ENCODE measurements at places on chromosomes 5 and 9. TPM values are rescaled to one million over a fixed set of nuclear protein-coding genes. Genes with fewer than 3 reads are reported as not detected.
A peak's percentile ranks its signal among the peaks of the same experiment; 100 is the strongest.

DNA sequence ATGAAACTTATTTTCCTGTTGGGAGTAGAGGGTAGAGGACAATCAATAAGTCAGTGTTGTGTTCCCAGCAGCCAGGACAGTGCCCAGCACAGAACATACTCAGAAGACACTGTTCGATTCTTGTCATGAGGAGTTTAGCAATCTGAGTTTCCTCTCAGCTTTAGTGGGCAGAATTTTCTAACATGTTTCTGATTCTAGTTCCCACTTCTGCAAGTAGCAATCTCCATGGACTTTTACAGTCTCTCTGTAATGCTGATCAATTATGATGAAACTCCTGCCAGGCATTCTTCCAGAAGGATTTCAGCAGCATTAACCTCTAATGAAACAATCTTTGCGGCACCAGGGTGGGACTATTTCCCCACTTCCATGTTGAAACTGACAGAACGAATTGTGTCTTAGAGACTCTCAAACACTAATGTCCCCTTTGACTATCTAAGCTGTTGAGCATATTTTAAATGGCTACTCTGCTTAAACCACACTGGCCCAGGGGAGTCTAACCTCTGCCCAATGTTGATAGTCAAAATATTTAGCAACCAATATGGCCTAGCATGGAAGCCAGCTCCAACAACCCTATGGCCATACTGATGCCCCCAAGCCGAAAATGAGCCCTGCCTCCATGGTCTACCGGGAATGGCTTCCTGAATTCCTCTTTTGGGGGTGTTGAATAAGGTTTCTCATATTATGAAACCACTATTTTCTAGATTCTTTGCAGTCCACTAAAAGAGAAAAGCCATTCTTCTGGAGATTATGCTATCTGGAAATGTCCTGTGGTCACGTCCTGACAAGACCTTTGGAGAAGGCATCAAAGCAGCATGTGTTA, 484.3 kb downstream of the BNC2 start:
- H3K27me3 ChIP-seq = no peaks in the 10 kb centered on the region
- H3K4me1 ChIP-seq = no peaks in the 10 kb centered on the region
- H3K36me3 ChIP-seq = no peaks in the 10 kb centered on the region
- H3K4me3 ChIP-seq = no peak overlapping the region

DNA sequence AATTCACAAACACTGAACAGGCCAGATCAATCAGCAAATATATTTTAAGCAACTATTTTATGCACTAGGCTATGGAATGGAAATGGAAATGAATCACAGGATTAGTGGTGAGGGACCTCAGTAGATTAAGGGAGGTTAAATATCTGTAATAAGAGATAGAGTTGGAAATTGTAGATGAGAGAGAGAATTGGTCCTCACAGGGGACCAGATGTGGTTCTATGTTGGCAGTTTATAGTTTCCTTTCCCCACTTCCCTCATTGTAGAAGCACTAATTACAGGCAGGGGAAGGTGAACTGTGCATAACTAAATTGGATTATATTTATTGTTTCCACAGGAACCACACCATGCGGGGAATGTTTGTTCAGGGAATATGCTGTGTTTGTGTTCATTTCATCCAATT, 496.2 kb downstream of the ARHGEF28 start:
- DNase-seq = no peak
- H3K4me3 ChIP-seq = no peak overlapping the region
- no peaks in the 10 kb centered on the region for H3K4me1 ChIP-seq
- no peaks in the 10 kb centered on the region for H3K36me3 ChIP-seq

DNA sequence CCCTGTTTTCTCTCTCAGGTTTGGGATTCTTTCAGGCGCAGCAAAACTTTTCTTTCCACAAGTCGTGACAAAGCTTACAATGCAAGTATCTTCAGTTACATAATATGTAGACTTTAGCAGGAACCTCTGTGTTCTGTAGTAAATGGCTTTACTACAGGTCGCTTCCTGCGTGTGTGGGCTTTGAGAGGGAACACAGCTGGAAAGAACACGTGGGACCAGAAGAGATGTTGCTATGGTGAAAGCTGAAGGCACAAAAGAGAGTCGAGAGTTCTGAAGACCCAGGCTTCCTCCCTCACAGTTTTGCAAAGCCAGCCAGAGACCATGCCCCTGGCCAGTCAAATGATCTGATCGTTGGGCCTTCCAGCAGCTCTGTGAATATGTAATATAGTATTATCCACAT, 4.0 kb downstream of the ANKRD55 start:
- H3K4me1 ChIP-seq = no peaks in the 10 kb centered on the region
- no peaks in the 10 kb centered on the region for H3K36me3 ChIP-seq
- no peaks in the 10 kb centered on the region for H3K27me3 ChIP-seq

DNA sequence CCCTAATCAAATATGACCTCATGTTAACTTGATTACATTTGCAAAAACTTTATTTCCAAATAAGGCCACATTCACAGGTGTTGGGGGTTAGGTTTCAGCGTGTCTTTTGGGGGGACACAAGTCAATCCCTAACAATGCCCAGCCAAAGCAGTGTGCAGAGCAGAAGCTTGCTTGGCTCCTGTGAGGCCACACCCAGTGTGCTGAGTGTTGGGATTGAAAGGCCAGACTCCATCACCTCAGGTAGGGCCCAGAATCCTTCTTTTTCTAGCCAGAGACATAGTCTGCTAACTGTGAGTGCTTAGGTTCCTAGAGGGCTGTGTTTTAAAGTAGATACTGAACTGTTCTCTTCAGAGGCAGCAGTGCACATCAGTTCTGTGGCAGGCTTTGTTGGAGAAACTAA, 27.9 kb downstream of the KDM4C start:
- H3K4me1 ChIP-seq = peaks cover 24% of the 10 kb centered on the region
- H3K36me3 ChIP-seq = no peaks in the 10 kb centered on the region
- no peak overlapping the region for H3K4me3 ChIP-seq
- DNase-seq = peak; percentile 15

GRCh38 chr5:124481419-124481818, 265.0 kb downstream of the ZNF608 start:
- no peaks in the 10 kb centered on the region for H3K27me3 ChIP-seq
- no peaks in the 10 kb centered on the region for H3K36me3 ChIP-seq
- no peak for DNase-seq
- H3K27ac ChIP-seq = no peak overlapping the region
- H3K4me3 ChIP-seq = no peak overlapping the region

DNA sequence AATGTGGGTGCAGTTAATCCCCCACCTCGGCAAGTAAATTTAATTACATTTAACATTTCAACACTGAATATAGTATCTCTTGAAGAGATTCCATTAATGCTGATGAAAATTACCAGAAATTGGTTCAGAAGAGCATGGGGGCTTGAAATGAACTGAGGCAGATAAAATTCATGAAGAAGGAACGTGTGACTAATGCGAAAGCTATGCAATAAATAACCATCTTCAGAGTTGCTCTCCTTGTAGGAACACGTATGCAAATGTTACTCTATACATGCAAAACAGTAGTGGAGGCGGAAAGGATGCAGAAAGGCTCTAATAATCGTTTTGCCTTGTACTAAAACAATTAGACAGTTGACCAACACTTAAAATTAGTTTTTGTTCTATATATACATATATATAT, 320.2 kb downstream of the CTNND2 start:
- no peaks in the 10 kb centered on the region for H3K4me1 ChIP-seq
- H3K27ac ChIP-seq = no peak overlapping the region
- no peak overlapping the region for H3K4me3 ChIP-seq
- DNase-seq = no peak
- no peaks in the 10 kb centered on the region for H3K36me3 ChIP-seq

- H3K4me1 ChIP-seq = peaks cover 66% of the 10 kb centered on the region
- H3K36me3 ChIP-seq = no peaks in the 10 kb centered on the region
- no peaks in the 10 kb centered on the region for H3K27me3 ChIP-seq
- peak; percentile 77 for DNase-seq
- H3K4me3 ChIP-seq = no peak overlapping the region
Observed at GRCh38 chr5:59542851-59543820, 350.4 kb downstream of the PDE4D start.

GRCh38 chr9:88198341-88198807, 60.1 kb upstream of the SPATA31C2 start:
- H3K4me1 ChIP-seq = no peaks in the 10 kb centered on the region
- no peak for DNase-seq
- no peaks in the 10 kb centered on the region for H3K27me3 ChIP-seq
- H3K4me3 ChIP-seq = no peak overlapping the region
- peak overlapping the region; percentile 77 for H3K27ac ChIP-seq

Gene PCDHB8
- total RNA-seq = 0.71 TPM

Gene ENHO
- not detected for total RNA-seq
